ENCODE measurements at places on chromosomes 11 and 22. TPM values are rescaled to one million over a fixed set of nuclear protein-coding genes. Genes with fewer than 3 reads are reported as not detected.

OR51I1 gene
- 0.06 TPM for total RNA-seq

RAB3IL1 gene
- 10.0 TPM for total RNA-seq

TPBGL gene
- total RNA-seq: not detected

MS4A6E gene
- not detected for total RNA-seq

FAM111B gene
- total RNA-seq: 6.4 TPM

ROM1 gene
- 10.6 TPM for total RNA-seq

APOC3 gene
- total RNA-seq: not detected

TRIM49C gene
- total RNA-seq: not detected

CDC42BPG gene
- 0.25 TPM for total RNA-seq

HSCB gene
- total RNA-seq: 14.0 TPM

RBFOX2 gene
- 169 TPM for total RNA-seq

TMEM191C gene
- 3.0 TPM for total RNA-seq

CHRDL2 gene
- not detected for total RNA-seq

OSM gene
- total RNA-seq: not detected

FGF19 gene
- not detected for total RNA-seq
